ENCODE measurements at places on chromosomes 1 and 21.

GRCh38 chr1:16164213-16165072 is 8.6 kb upstream of the EPHA2 start:
- no peak for DNase-seq

DNA sequence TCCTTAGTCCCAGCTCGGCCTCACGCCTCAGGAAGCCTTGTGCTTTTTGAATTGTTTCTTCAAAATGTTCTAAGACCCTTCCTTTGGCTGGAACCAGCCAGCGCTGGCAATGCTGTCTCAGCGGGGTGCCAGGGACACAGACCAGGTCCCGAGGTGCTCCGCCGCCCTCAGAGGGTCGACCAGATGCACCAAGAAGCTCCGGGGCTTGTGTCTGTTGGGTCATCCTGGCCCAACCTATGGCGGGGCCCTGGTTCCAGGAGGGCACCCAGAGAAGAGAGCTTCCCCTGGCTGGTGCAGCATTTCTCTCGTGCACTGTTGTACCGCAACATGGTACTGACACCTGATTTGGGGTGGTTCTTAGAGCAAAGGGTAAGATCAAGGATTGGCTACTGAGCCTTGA is 40.1 kb upstream of the BECN2 start:
- DNase-seq, result no peak

GRCh38 chr21:27108701-27109100 is 141.8 kb upstream of the ADAMTS5 start:
- DNase-seq, result no peak

DNA sequence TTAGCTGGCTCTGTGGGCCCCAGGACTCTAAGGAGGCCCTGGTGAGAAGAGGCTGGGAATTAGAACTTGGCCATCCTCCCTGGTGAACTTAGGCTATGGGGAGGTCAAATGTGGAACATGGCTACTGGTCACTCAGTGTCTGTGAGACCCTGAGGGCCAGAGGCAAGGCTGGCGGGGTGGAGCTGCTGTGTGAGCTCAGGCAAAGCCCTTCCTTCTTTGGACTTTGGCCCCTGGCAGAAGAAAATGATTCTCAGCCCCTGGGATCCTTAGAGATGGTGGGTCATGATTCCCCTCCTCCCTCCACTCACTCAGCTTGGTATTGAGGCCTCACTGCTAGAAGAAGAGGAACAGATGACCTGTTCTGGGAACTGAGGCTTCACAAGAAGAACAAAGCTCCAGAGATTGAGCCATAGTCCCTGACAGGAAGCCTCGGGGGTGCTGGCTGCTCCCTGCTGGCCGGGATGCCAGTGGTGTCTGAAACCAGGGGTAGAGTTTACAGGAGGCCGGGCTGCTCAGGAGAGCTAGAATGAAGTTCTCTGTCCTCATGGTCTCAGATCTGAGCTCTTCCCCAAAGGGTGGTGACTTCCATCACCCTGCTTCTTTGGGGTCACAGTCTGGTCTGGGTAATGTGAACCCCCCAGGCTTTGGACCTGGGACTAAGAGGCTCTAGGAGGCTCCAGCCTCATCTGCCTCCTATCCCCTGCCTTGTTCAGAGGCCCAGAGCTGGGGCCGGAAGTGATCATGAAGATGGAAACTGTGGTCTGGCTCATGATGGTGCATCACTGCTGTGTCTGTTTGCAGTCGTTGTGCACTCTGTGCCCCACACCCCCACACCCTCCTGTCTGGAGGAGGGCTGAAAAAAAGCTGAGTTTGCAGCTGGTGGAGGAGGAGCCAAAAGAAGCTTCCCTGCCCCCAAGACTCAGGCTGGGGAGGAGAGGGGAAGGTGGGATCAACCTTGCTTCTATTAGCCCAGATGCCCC is 905 bp downstream of the BTBD19 start:
- peak; percentile 84 for DNase-seq

DNA sequence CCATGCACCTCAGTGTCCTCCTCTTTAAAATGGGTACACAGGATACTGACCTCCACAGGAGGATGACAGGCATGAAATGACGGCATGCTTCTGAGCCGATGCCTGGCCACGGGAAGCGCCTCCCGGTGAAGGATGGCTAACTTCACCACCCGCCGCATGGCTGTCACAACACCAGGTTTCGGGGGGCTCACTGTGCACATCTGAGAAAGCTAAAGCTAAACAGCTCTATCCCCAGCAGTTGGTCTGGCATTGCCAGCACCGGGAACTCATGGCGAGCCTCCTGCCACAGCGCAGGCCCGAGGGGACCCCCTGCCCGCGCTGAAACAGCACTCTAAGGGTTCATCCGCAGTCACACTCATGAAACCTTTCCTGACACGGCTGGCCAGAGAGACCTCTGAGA is 16.0 kb downstream of the NPHP4 start:
- DNase-seq, result no peak

- no peak for DNase-seq
Observed at GRCh38 chr1:4587721-4588120, 66.7 kb upstream of the AJAP1 start.

GRCh38 chr1:20069874-20070273 is at the start of gene PLA2G5:
PLA2G5 (plus strand) TSS chr1:20070194; CDS start chr1:20084831, 14,637 bp downstream.
- DNase-seq, result no peak

DNA sequence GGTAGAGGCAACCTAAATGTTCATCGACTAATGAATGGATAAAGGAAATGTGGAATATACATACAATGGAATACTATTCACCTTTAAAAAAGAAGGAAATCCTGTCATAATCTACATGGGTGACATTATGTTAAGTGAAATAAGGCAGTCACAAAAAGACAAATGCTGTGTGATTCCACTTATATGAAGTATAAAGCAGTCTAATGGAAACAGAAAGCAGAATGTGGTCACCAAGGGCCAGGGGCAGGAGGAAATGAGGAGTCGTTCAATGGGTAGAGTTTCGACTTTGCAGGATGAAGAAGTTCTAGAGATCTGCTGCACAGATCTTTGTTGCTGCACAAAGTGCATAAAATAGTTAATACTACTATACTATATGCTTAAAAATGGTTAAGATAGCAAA is 7.8 kb downstream of the DIPK1A start:
- peak; percentile 32 for DNase-seq

DNA sequence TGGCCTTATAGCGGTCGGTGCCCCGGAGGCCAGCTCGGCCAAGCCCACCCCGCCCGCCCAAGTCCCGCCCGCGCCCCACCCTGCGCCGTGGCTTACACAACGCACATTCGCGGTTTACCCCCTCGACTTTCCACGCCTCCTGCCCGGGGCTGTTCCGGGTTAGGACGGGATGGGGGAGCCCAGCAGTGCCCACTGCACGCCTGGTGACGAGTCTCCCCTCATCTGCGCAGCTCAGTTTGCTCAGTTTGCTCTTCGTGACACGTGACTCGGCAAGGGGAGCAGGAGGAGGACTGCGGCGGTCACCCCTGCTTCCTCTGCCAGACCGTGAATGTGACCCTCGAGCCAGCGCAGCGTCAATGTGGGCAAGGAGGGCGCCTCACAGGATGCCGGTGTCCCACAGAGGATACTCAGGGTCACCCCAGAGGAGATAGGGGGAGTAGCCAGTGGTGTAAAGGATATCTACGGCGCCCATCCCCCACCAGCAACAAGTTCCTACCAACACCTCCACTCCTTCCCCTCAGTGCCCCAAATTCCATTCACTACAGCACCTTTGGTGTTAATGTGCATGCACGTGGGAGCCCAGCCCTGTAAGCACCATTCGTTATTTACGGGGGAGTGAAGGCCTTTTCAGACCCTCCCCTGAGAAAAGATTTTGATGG is 350 bp upstream of the S100A6 start:
- peak; percentile 86 for DNase-seq

DNA sequence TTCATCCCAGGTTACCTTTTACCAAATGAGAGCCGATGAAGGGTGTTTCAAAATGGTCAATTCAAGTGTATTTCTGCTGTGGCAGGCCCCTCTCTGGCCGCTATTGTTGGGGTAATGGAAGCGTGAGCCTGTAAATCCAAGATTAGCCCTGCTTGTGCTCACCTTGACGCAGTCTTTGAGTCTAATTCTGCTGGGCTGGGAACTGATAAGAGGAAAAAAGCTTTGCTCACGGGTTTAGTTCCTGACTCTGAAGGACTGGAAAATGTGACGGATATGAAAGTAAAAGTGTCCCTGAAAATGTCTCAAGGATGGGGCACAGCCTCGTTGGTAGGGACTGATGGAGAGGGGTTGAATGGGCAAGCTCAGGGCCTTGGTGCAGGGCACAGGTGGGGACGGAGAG is 125.9 kb upstream of the GALNT2 start:
- DNase-seq, result no peak

DNA sequence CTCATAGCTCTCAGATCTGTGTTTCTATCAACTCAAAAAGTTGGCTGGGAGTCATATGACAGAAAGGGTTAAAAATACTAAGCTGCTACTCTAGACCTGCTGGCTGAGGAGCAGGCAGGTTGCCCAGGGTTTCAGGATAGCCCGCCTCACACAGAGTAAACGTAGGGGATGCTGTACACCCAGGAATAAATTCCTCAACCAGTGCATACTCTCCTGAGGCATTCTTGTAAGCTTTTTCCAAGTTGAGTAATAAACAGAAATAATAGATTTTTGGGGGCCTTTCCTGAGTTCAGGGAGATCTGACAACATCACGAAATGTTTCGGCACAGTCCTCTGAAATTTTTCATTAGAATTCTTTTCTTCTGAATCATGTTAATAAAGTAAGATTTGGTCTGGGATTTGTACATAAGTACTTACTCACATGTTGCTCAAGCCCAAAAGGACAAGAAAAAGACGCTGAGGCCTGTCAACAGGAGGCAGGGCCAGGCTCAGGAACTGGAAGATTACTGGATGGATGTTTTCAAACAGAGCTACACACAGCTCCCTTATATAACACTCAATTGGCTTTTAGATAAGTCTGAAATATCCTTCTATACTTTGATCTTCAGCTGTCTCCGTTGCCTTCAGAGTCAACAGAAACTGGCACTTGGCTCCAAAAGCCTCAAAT is 41.0 kb downstream of the TGFBR3 start:
- no peak for DNase-seq

- DNase-seq, result no peak
Observed at GRCh38 chr1:30489737-30490389, 233.5 kb downstream of the MATN1 start.

DNA sequence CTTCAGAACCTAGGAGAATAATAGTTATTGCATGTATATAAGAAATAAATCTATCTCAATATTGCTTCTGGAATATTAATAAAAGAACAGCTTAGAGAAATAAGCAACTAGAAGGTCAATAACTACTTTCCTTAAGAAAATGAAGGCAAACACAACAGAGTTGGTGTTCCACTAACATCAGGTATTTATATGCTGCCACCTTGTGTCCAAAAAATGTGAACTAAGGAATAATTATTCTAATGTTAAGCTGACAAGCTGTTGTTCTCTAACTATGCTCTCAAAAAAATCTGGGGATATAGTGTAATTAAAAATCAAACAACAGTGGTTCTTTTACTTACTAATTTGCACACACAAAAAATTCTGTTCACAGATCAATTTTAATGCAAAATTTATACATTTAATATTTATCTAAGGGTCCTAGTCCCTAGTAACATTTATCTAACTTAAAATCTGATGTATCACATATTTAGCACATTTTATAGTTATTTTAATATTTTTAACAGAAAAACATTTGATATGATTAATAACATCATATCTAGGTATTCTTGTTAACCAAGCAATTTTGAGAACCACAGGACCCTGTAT is 39.6 kb downstream of the UCHL5 start:
- no peak for DNase-seq

DNA sequence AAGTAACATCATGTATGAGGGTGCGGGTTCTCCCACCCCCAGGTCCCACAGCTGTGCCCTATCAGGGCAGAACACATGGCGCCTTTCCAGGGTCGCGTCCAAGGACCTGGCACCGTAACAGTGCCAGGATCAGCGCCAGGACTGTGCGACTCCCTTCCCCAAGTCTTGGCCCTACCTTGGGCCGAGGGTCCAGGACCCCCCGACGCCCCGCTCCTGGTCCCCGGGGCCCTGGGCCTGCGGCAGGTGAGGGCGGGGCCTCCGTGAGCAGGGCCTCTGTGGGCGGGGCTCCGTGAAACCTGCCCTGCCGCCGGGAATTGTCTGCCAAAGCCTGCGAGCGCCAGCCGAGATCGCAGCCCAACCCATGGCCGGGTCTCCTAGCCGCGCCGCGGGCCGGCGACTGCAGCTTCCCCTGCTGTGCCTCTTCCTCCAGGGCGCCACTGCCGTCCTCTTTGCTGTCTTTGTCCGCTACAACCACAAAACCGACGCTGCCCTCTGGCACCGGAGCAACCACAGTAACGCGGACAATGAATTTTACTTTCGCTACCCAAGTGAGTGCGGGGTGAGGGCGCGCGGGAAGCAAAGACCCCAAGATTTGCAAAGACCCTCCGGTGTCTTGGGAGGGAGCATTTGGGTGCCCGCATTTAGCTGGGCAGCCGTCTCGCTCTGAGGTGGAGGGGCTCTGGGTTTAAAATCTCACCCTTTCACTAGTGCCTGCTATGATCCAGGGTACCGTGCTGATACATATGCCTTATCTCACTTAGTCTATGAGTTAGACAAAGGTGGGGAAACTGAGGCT is at the start of gene RHBG:
TSS of gene RHBG (plus strand) at position 323 of the 796 bp plus-strand sequence. CDS start at position 362, 39 bp downstream.
- no peak for DNase-seq

GRCh38 chr21:45871616-45872236 is 109.8 kb upstream of the COL6A1 start:
- DNase-seq, result no peak

DNA sequence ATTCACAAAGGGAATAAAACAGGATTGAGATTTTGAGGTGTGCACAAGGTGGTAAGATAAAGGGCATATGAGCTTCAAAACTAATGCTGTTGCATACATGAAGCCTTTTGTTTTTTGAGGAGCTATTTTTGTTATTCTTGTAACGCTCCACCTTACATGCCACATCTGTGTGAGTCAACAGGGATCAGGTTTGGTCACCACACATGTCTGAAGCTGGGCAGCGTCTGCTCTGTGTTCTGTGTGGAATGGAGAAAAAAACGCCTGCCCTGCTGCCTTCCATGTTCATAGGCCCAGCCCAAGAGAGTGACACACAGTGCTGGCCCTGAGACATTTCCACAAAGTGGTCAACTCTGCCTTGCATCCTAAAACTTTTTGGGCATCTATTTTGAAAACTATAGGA is 67.7 kb downstream of the MPZL1 start:
- no peak for DNase-seq

DNA sequence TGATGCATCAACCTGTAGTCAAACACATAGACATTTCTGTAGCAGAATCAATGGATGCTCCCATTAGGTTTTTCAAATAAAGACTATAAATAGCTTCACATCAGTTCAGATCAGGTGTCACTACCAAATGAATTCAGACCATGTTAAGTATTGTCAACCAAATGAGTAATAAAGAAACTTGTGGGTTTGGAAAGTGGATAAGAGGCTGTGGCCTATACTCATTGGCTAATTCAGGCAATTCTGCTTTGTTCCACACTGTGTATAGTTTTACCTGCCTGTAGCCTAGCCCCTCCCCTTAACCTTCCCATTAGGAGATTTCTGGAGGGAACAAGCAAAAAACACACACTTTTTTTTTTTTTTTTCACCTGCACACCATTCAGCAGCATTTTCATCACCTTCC is 321.2 kb downstream of the HLX start:
- DNase-seq, result no peak

- DNase-seq, result no peak
Observed at GRCh38 chr21:14877581-14878228, 187.1 kb downstream of the NRIP1 start.

- DNase-seq, result no peak
Observed at GRCh38 chr1:235226933-235227332, 65.9 kb upstream of the RBM34 start.
